Esophagus muscularis mucosa (tissue), 4 donors: ENCODE measurements at places on chromosomes 6 and 20. TPM values are rescaled to one million over a fixed set of nuclear protein-coding genes. Genes with fewer than 3 reads are reported as not detected.
A peak's percentile ranks its signal among the peaks of the same experiment; 100 is the strongest.

- DNase-seq, result no peak
Measured at GRCh38 chr6:4078691-4079471, at the start of gene FAM217A. Gene FAM217A (minus strand): TSS chr6:4079137. CDS start chr6:4077414, 1,723 bp downstream.

DNA sequence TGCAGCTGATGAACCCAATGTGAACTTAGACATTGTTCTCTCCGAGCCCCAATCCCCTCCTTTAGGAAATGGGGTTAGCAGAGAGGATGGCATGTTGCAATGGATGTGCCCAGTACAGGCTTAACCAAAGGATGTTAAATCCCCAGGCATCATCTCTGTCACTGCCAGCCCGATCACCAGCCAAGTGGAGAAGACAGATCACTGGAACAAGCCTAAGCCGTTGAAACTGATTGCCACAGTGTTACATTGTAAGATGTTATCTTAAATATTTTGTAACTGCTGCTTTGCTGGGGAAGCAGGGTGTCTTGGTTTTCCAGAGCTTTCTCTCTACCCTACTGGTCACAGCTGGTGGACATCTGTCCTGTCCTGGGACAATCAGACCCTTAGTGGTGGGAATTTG is 783.4 kb upstream of the CHD6 start:
- DNase-seq, result peak; percentile 72

DNA sequence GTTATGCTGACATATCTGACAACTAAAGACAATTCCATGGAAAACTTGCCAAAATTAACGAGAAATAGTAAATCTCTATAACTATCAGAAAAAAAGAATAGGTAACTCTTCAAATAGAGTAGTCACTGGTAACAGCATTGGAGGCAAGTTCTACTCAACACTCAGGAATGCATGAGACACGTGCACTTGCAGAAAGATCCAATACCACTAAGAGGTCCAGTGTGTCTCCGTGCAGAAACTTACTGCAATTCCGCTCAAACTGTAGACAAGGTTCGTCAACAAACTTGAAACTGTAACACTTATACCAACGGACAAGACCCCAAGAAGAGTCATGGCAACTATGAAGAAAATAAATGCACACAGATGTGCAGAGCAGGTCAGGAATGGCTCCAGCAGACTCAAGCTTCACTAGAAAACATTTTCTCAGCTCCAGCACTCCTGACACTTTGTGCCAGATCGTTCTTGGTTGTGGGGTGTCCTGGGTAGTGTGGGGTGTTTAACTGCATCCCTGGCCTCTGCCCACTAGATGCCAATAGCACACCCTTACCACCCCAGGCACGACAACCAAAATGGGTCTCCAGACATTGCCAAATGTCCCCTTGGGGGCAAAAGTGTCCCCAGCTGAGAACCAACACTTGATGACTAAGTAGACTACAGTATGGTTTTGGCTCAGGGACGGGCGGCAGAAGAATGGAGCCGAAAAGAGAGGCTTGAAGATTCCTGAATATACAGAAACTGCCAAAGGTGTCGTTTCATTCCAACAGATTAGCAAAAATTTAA is 134.8 kb downstream of the DTNBP1 start:
- DNase-seq, result no peak

DNA sequence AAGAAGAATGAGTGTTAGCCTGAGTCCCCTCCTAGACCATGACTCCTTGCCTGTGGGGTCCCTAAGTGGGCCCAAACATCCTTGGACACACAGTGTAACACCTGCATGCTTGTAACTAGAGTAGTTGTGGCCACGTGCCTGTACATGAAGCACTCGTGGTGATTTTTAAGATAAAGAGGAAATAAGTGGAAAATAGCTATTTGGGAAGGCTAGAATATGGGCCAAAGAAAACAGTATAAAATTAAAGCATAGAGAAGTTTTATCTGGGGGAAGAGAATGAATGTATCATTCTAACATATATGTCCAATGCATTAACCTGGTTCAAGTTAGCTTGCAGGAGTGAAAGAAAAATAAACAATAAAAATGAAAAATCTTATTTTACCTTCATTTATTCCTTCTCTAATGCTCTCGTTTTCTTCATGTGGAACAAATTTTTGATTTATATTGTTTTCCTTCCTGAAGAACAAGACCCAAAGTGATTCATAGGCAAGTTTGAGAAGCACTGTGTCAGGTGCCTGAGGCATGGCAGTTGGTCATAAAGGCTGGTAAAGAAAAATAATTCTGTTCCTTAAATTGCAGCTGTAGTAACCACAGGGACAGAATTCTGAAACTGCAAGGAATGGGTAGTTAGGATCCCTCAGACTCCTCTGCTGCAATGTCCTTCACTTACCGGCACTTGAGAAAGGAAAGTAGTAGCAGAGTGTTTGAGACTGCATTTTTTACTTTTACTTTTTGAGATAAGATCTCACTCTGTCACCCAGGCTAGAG is 8.5 kb upstream of the CST3 start:
- DNase-seq, result no peak

DNA sequence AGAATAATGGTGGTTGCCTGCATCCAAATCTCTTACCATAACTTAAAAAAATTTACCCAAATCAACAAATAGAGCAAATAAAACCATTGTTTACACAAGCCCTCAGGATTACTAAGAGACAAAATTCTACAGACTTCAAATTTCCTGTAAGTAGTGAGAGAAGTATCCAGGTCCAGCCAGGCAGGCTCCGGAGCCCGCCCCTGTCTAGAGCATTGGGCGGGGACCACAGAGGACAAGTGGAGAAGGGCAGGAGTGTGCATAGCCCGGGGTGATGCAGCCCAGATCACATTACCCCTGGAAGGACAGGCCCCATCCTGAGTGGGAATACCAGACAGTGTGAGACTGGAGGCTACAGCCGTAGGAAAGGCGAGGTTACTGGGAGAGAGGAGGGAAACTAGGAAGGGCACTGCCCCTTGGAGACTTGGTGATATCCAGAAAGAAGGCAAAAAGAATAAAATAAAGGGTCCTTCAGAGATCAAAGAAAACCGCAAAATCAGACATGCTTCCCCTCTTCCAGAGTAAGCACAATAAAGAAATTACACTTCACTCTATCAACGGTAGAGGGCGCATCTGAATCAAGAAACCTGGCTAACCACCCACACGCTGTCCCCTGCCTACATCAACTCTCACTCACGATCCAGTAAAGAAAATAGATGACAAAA is 26.6 kb downstream of the RIN2 start:
- DNase-seq, result no peak

- no peak for DNase-seq
Measured at GRCh38 chr6:138577151-138577915, 78.0 kb upstream of the NHSL1 start.

- no peak for DNase-seq
Measured at GRCh38 chr20:37308086-37309050, 18.9 kb downstream of the MANBAL start.

HEY2 gene
- total RNA-seq, result 2.2 TPM

TREML1 gene
- total RNA-seq, result 0.32 TPM
